ENCODE measurements at places on chromosomes 5 and 9.

- DNase-seq: no peak
These were observed 22.0 kb downstream of the NSG2 start for GRCh38 chr5:174067499-174067898.

- peak; percentile 3 for DNase-seq
These were observed 68.8 kb downstream of the TLR4 start for GRCh38 chr9:117772960-117773359.

DNA sequence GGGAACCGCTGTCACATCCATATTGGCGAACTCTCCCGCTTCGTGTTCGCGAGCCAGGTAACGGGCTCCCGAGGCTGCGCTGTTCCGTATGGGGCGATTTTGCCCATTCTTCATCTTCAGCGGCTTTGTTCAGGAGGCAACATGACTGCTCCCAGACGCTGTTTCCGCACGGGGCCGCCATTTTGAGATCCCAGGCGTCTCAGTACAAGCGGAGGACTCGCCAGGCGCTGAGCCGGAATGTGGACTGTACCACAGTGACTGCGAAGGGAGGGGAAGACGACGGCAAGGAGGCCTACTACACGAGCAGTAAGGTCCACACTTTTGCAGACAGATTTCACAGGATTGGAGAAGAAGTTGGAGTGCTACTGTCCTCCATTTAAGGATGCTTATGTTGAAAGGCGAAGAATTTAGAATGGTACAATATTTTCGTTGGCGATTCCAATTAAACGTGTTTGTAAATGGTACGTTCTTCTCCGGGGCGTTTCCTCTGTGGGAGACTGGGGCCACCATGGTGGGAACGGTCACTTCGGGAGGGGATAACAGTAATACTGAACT is 41.6 kb upstream of the ZNF300 start:
- peak; percentile 80 for DNase-seq

DNA sequence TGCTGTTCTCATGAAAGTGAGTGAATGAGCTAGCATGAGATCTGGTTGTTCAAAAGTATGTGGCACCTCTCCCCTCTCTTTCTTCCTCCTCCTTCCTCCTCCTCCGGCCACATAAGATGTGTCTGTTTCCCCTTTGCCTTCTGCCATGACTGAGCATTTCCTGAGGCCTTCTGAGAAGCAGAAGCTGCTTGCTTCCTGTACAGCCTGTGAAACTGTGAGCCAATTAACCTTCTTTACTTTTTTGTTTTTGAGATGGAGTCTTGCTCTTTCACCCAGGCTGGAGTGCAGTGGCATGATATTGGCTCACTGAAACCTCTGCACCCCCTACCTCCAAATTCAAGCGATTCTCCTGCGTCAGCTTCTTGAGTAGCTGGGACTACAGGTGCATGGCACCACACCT is 6.1 kb downstream of the S100Z start:
- no peak for DNase-seq

- no peak for DNase-seq
These were observed 82.4 kb upstream of the STC2 start for GRCh38 chr5:173410459-173411233.

DNA sequence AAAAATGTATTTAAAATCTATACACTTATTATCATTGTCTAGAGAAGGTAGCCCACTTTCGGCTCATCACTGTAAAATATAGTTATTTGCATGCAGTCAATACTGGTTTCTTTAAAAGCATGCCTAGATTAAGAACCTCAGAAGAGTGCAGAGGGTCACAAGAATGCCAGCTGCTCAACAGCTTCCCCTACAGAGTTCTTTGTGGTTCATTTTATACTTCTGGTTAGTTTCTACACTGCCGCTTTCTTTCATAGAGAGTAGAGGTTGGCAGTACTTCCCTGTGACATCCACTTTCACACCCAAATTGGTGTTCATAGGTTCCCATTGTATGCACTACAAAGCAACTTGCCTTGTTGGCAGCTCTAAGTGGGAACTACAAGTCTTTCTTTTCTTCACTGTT is 137.3 kb downstream of the KIAA0825 start:
- DNase-seq: no peak

- DNase-seq: peak; percentile 74
These were observed 312.4 kb downstream of the DOCK8 start for GRCh38 chr9:526904-527591.

GRCh38 chr5:180723936-180724335 is 15.9 kb downstream of the OR2Y1 start:
- no peak for DNase-seq

- DNase-seq: no peak
These were observed 293.4 kb upstream of the PTGER4 start for GRCh38 chr5:40386289-40386688.

Data from epithelial cell of esophagus (primary cell).